Stimulated activated CD8-positive, alpha-beta memory T cell treated with anti-CD3 and anti-CD28 coated beads, Interleukin-15, amount 100 ng/mL, for 48 hours (primary cell): ENCODE measurements at places on chromosomes 6 and 20.

DNA sequence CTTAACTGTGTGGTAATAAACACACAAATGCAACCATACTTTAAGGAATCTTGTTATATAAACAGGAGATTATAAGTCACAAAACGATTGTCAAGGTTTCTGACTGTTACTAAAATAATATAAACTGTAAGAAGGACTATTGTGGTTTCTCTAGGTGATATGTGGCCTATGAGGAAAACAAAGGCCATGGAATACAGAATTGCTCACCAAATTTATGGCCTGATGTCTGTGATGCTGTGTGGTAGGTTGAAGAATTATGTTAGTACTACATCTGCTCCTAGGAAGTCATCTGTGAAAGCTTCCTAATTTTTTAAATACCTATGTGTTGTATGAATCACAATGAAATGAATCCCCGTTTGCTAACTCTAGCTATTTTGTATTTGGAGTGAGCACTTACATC lies 875.4 kb upstream of the MAP3K7 start:
- DNase-seq: no peak

DNA sequence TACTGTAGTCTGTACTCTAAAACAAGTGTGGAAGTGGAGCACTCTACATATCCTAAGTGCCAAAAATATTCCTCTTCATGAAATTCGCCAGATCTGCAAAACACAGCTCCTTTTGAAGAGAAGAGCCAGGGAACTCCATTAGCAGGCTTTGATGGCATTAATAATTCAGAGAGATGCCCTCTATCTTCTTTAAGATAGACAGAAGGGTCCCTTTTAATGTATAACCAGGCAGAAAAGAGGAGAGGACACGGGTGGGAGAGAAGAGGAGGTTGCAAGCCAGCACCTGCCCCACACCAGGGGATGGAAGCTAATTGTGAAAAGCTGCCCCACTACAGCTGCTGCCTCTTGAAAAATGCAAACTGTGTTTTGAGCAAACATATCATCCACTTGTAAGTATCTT lies 3.7 kb upstream of the RFPL4B start:
- no peak for DNase-seq

- DNase-seq: no peak
Measured at GRCh38 chr20:12575352-12576095, 433.2 kb upstream of the SPTLC3 start.

DNA sequence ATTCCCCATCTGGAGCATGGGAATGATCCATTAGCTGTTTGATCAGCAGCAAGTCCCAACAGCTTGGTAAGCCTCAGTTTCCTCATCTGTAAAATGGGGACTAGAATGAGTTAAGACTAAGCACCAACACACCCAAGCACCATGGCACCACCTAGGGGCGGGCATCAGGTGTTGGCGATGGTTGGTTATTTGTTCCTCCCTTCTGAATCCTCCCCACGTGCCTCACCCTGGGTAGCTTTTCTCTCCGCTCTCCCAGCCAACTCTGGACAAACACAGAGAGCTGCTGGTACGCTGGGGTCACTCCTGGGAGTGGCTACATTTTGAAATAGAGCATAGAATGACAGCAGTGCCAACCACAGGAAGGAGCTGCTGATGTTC lies 13.3 kb upstream of the ITPR3 start:
- DNase-seq: no peak

DNA sequence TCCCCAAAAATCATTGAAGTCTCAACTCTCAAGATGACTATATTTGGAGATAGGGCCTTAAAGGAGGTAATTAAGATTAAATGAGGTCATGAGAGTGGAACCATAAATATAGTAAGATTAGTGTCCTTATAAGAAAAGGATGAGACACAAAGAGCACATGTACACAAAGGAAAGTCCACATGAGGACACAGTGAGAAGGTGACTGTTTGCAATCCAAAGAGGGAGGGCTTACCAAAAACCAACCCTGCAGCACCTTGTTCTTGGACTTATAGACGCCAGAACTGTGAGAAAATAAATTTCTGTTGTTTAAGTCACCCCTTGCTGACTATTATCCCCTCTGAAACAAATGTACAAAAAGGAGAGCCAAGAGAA lies 150.4 kb upstream of the SMLR1 start:
- DNase-seq: no peak

DNA sequence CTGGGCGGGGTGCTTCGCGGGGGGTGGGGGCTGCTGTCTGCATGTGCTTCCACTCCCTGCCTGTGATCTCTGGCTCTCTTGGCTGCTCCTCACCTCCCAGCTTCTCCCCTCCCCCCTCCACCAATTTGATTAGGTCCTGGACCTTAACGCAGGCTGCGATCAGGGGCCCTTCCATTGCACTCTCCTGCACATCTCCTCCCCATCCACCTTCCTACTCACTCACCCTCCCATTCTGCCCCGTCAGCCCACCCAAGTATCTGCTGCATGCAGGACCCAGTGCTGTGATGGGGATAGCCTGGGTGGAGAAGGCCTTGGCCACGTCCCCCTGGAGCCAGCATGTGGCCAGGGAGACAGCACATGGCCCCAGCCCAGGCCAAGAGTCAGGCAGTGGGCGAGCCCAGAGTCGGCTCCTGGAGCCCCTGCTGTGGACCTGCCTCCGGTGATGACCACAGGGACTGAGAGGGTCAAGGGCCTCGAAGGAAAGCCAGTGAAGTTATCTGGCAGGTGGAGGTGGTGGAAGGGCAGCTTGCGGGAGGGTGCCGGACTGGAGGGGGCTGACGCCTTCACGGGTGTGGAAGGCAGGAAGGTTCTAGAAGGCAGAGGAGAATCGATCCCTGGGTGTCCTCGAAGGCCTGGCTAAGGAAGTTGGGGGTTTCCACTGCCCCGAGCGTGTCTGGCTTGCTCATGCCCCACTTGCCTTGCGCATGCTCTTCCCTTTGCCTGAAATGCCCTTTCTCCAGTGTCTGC lies 40.7 kb downstream of the SRC start:
- no peak for DNase-seq

- no peak for DNase-seq
Measured at GRCh38 chr6:91288741-91289140, 701.9 kb upstream of the MAP3K7 start.

DNA sequence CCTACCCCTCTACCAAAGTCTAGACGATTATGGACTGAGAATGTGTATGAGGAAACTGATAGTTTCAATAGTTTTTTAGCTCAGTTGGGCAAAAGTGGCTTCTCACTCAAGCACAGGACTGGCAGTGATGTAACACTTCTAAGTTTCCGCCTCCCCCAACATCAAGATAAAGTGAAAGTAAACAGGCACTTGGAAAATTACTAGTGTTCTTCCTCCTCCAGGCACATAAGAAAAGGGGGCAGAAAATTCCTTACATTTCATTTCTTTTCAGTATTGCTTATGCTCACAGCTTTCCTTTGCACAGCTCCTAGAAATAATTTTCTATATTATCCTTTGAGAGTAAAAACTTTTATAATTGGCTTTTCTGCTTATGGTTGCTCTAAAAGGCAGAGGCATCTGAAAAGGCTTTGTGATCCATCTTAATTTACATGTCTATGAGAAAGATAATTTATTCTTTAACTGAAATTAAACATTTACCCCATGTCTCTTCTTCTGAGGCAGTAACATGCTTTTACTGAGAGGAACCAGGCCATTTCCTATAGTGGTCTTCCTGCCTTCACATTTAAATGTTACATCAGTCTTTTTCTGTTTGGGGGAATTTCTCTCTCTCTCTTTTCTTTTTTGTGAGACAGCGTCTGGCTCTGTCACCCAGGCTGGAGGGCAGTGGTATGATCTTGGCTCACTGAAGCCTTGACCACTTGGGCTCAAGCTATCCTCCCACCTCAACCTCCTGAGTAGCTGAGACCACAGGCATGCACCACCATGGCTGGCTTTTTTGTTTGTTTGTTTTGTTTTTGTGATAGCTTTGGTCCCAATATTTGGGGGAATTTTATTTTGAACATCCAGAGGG lies 65.0 kb upstream of the EEF1A1 start:
- DNase-seq: no peak

DNA sequence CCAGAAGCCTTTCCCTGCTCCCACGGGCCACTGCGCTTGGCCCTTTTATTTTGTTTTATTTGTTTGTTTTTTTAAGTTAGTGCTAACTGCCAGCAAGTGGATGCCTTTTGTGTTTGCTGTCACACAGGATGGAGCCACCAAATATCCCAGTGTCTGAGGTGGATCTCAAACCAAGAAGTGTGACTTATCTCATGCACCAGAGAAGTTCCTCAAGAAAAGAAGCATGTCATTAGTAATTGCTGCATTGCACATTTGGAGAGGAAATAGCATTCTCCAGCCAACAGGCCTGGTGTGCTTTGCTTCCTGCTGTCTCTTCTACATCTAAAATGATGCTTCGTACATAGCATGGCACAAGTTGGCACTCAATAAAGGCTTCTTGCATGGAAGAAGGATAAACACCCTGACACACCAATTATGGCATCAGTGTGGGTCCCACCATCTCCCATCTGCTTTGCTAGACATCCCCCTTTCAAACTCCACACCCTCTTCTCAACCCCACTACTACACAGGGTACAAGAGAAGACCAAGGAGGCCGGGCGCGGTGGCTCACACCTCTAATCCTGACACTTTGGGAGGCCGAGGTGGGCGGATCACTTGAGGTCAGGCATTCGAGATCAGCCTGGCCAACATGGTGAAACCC lies 1.9 kb upstream of the ATP9A start:
- no peak for DNase-seq

GRCh38 chr6:148509800-148510581 lies 167.4 kb downstream of the SASH1 start:
- DNase-seq: no peak

- DNase-seq: no peak
Measured at GRCh38 chr20:13251106-13251903, 30.2 kb downstream of the ISM1 start.

DNA sequence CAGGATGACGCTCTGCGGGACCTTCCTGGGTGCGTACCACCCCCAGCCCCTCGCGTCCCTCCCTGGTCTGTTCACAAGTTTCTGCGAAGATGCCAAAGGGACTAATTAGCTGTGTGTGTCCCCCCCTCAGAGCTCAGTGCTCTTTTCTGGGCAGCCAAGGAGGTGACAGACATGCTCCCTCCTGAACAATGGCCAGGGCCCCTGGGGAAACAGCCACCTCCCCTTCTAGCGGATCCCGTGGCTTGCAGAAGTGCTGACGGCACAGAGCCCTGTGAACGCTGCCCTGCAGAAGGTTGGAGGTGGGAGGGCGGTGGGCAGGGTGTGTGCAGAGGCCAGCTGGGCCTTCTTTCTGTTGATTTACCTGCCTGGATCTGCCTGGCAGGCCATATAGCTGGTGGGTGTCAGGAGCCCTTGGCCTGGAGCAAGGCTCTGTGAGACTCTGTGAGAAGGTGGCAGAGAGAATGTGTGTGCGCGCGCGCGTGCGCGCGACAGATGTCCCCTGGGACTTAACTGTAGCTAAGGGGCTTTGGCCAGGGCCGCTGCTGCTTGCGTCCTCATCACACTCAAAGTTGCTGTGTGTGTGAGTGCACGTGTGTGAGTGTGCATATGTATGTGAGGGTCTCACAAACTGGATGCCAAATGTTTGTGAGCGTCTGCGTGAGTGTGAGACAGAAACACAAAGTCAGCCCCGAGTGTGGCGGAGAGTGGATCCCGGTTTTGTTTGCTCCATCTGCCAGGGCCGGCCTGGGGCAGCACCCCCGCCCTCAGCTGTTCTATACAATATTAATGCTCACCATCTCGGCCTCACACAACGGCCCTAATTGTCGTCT lies 3.5 kb upstream of the MYT1 start:
- DNase-seq: no peak

GRCh38 chr20:55469074-55469473 lies 536.2 kb downstream of the CBLN4 start:
- DNase-seq: no peak

GRCh38 chr6:136534268-136534667 lies 16.0 kb downstream of the MAP7 start:
- DNase-seq: no peak

- DNase-seq: no peak
Measured at GRCh38 chr6:12522347-12522746, 194.2 kb upstream of the PHACTR1 start.

- no peak for DNase-seq
Measured at GRCh38 chr20:60649541-60649940, 602.5 kb upstream of the CDH4 start.

GRCh38 chr6:158694913-158695312 lies 45.1 kb downstream of the SYTL3 start:
- no peak for DNase-seq

- no peak for DNase-seq
Measured at GRCh38 chr6:12635813-12636212, 80.8 kb upstream of the PHACTR1 start.

DNA sequence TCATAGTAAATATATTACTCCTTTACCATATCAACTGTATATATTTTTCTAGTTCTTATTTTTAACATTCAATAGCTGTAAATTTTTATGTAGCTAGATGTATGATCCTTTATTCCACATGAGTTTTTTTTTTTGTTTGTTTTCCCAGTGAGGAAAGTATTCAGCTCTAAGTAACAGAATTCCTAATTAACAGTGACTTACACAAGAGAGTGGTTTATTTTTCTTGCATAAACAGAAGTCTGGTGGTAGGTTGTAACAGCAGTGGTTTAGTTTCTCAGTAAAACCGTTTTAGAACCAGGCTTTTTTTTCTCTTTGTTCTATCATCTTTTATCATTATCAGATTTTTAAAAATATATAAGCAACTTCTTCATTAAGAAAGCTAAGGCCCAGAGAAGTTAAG lies 116.9 kb upstream of the FLRT3 start:
- DNase-seq: no peak

GRCh38 chr20:24487240-24487639 lies 17.8 kb downstream of the SYNDIG1 start:
- DNase-seq: no peak

GRCh38 chr6:85092226-85092625 lies 327.8 kb upstream of the TBX18 start:
- DNase-seq: no peak

- DNase-seq: no peak
Measured at GRCh38 chr20:432677-433299, 24.7 kb downstream of the RBCK1 start.

DNA sequence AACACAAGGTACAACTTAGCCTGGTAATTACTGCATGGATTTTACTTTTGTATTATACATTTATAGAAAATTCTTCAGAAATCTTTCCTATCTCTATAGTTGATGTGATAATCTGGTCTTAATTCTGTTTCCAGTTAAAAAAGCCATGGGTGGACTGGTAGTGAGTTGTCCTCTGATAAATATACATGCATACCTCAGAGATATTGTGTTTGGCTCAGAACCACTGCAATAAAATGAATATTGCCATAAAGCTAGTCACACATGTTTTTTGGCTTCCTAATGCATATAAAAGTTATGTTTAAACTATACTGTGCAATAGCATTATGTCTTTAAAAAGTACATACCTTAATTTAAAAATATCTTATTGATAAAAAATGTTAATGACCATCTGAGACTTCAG lies 708.6 kb upstream of the MARCKS start:
- DNase-seq: no peak
